Right renal pelvis (tissue), 4 donors: ENCODE measurements at places on chromosomes 1 and 21.

DNA sequence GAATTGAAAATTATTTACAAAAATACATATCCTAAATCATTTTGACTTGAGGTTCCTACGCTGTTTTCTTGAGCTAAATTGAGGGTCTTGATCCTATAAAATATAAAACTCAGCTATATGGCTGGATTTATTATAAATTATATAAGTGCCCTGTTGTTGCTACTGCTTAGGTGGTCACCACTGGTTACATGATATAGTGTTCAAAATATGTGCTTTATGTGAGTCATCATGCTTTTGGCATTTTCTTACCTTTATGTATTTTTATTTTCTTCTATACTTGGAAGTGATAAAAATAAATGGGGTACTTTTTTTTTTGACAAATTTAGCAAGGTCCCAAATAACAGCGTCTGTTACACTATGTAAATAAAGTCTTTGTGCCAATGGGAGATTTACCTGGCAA is 31.1 kb upstream of the PTPRC start:
- no peak for DNase-seq

DNA sequence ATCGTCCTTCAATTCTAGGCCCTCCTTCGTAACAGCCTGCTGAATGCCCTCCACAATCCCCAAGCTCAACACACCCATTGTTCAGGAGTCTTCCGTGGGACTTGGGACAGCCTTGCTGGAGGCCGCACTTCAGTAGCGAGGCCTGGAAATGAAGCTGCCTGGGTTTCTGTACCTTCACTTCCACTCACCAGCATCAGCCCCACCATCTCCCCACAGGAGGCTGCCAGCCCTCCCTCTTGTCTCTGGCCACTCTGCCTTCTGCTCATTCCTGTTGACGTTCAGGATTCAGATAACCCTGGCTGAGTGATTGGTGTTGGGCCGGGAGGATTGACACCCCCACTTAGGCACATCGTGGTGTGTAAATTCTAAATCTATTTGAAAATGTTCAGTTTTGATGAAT is 23.4 kb upstream of the CSF1 start:
- no peak for DNase-seq

DNA sequence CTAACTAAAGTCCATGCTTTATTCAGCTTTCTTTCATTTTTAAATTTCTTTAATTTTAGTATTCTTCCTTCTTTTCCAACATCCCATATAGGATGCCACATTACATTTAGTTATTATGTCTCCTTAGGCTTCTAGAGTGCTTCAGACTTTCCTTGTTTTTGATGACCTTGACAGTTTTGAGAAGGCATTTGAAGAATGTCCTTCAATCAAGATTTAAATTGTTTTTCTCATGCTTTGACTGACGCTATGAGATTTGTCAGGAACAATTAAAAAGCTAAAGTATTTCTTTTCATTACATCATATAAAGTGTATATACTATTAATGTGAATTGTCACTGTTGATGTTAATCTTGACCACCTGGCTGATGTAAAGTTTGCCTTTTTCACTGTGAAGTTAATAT is 173.7 kb upstream of the LYPLAL1 start:
- no peak for DNase-seq

GRCh38 chr1:64325856-64326255 is 122.4 kb downstream of the UBE2U start:
- no peak for DNase-seq

GRCh38 chr21:35925497-35925896 is 134.8 kb downstream of the SETD4 start:
- no peak for DNase-seq

- DNase-seq: no peak
Measured at GRCh38 chr1:226497991-226498639, 50.4 kb upstream of the STUM start.

- DNase-seq: no peak
Measured at GRCh38 chr1:78003070-78003746, 1.5 kb upstream of the DNAJB4 start.

- DNase-seq: no peak
Measured at GRCh38 chr1:53114090-53114489, 28.3 kb downstream of the SLC1A7 start.

DNA sequence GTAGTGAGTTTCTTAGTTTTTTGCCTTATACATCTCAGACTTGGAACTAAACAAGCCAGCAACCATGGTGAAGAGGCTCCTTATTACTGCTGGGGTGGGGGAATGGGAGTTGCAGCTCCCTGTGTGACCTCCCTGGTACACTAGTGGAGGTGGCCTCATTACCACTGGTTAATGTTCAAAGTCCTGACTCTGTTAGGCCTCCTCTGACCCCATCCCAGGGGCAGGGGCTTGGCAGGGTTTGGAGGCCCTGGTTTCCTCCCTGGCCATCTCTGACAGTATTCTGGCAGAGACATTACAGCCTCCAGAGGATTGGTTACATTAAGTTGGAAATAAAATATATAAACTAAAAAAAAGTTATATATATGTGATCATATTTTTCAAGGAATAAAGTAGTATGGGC is 45.2 kb downstream of the CLIC4 start:
- no peak for DNase-seq

DNA sequence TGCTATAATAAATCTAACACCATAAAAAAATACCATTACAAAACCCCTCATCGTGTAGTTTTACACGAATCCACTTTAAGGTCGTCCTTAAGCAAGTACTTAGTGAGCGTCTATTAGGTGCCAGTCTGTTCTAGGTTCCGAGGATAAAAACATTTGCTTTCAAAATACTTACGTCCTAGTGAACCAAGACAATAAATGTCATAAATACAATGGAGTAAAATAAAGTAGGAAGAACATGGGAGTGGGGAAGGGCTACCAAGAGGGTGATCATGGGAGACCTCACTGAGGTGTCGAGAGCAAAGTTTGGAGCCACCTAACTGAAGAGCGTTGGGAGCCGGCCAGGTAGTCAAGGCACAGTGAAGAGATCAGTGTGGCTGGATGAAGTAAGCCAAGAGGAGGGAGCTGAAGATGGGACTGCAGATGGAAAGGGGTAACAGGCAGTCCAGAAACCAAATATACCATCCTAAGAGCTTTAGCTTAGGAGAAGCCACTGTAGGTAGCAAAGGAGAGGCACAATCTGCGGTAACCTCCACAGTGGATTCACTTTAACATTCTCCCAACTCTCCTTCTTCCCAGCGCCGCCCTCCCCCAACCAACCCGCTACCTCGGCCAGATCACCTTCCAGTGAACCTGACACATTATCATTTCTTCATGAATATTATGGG is 684 bp downstream of the LTN1 start:
- no peak for DNase-seq

DNA sequence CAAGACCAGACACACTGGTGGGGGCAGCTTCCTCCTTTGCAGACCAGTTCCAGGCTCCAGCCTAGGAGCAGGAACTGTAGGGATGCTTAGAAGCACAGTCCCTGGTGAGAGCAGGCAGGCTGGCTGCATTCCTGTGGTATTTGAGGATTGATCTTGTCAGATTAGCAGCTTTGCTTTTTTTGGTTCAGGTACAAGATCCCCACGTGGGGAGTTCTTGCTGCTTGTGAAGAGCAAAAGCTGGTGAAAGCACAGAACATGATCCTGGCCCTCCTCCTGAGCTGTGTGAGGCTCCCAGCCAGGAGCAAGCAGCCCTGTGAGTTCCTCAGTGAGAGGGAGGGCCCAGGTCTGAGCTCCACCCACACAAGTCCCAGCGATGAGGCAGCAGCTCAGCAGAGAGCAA is 75.3 kb upstream of the ARTN start:
- DNase-seq: peak; percentile 19

- DNase-seq: peak; percentile 56
Measured at GRCh38 chr1:201709564-201710295, 119.2 kb upstream of the IPO9 start.

DNA sequence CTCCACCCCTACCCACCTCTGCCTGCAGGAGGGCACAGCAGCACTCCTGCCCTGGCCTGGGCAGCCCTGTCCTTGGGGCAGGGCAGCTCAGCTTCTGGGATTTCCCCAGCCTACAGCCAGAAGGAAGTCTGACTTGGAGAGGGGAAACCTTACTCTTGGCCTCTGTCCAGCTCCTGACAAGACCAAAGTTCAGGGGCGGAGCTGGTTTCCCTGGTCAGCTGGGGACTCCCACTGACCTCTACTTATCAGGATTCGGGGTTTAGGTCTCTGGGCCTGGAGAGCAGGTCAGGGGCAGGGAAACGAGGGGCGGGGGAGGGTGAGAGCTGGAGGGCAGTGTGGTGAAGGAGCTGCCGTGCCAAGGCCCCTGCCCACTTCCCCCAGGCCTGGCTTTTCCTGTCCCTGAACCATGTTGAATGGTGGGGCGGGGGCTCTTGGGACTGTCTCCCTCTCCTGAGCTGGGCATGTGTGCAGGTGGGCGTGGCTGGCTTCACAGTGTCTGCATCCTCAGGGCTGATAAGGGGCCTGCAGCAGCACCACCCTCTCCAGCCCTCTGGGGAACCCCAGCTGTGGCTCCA is 16.8 kb upstream of the ETV3 start:
- DNase-seq: no peak

GRCh38 chr1:117654493-117655219 is 48.8 kb downstream of the TENT5C start:
- no peak for DNase-seq

DNA sequence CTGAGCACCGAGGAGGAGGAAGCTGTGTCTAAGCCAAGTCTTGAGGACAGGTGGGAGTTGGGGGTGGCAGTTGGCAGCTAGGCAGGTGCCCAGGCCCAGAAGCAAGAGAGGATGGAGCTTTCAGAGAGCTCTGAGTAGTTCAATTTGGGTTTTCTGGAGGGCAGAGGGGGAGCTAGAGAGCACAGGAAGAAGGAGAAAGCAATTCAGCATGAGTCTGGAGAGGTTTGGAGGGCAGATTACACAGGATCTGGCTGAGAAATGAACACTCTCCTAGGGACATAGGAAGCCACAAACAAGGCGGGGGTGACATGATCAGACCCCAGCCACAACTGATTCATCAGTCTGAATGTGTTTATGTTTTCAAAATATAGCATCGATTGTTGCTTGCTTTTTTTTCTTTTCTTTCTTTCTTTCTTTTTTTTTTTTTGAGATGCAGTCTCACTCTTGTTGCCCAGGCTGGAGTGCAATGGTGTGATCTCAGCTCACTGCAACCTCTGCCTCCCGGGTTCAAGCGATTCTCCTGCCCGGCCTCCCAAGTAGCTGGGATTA is 23.8 kb downstream of the PTPRF start:
- DNase-seq: no peak

DNA sequence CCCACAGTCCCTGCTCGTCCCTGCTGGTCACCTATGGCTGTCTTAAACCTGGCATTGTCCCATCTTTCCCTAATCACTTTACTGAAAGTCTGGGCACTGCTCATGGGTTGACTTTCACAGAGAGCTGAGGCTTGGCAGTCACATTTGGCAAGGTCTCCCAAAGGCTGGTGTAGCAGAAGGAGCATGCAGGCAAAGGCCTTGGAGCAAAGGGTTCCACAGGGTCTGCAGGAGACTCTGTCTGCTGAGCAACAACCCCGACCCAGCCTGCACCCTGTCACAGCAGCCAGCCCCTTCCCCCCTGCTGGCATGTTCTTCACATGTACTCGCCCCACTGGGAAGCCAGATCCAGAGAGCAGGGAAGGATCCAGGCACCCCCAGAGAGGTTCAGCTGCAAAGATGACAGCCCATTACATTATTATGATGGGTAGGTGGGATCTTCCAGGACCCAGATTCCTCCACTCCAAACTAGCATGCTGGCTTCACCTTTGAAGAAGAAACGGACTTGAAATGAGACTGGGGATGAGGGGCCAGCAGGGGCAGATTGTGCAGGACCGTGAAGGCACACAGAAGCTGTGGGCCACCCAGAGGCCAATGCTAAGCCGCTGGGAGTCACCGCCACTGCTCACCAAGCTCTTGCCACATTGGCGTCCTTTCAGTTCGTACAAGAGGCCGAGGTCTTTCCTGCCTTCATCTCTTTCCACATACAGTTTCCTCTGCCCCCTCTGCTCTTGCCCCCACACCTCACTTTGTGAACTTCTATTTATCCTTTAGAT is 14.2 kb upstream of the TMEM125 start:
- no peak for DNase-seq

DNA sequence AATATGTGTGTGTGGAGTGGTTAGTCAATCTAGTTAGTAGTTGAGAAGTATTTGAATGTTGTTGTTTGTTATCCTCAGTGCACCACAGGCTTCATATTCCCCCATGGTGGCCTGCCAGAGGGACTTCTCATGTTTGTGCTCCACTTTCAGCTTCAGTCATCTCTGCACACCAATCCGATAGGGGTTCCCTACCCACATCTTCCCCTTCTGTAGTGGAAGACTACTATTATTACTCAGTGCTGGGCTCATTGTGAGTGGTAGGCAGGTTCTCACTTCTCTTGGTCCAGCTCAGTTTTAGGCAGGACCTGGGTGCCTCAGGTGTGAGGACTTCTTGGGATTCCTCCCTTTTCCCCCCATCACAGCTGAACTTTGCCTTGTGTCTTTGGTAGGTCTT is 14.2 kb downstream of the MT1HL1 start:
- DNase-seq: no peak

DNA sequence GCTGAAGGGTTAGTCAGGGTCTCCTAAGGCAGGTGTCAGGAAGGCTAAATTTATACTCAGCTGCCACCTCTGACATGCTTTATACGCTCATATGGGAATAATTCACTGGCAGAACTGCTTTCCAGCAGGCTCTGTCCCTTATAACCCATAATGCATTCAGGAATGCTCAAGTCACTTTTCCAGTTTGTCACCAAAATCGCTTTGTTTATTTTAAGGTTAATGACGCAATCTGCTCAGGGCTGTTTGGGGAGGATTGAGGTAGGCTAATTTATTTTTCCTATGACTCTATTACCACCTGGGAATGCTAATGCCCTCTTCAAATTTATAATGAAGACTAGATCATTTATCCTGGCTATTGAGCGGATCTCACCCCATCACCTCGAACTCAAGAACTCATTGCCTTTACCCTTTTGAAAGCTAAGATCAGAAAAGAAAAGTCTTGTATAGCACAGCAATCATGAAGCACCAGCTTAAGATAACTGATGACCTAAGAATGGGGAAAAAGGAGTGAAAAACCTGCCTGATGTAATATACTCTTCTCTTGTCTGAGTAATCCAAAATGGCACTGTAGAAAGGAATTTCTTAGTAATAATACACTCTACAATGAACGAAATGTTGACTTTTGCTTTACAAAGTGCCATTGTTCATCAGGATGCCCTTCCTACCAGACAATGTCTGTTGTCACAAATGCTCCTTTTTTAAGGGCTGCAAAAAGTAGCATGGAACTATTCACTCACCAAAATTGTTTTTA is 97.9 kb upstream of the EXO1 start:
- no peak for DNase-seq

- no peak for DNase-seq
Measured at GRCh38 chr1:12629511-12629956, 11.5 kb upstream of the DHRS3 start.

DNA sequence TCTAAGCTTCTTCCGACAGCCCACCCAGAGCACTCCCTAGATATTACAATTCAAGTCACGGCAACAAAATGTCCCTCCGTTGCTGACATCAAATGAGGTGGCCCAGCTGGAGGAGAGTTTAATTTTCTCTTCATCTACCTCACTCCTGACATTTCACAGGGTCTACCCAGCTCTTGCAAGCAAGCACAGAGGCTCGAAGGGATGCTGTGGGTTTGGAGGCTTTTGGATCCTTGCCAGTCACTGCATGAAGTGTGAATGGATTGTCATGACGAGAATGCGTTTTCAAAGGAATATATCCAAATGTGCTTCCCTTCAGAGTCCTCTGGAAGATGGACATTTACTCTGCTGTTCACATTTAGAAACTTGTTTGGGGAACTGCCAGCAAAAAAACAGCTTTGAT is 33.5 kb downstream of the CAPN8 start:
- DNase-seq: no peak

GRCh38 chr1:43368646-43369020 is 822 bp upstream of the ELOVL1 start:
- no peak for DNase-seq
